ENCODE measurements at places on chromosomes 11 and 22. TPM values are rescaled to one million over a fixed set of nuclear protein-coding genes. Genes with fewer than 3 reads are reported as not detected.

The MALAT1 gene
- total RNA-seq: 11,800 TPM

DNA sequence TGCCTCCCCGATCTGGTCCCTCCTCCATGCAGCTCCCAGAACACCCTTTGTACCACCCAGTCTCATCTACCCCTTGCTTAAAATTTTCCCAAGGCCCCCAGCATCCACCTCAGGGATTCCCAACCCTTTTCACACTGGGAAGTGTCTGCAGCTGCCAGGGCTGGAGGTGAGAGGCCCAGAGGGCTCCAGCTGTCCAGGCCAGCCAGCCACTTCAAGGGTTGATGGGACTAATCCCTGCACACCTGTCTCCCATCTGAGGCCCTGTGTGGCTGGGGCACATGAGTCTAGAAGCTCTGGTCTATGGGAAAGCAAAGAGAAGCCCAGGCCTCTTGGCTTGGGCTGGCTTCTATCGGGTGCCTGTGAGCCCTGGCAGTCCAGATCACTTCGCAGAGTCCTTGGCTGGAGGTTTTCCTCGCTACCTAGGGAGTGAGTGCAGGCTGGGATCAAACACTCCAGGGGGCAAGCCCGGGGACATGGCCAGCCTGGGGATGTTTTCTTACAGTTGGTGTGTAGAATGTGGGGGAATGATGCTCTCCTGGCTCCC, 41.1 kb upstream of the TPBGL start:
- DNase-seq: no peak

The DUSP8 gene
- total RNA-seq: 5.6 TPM

DNA sequence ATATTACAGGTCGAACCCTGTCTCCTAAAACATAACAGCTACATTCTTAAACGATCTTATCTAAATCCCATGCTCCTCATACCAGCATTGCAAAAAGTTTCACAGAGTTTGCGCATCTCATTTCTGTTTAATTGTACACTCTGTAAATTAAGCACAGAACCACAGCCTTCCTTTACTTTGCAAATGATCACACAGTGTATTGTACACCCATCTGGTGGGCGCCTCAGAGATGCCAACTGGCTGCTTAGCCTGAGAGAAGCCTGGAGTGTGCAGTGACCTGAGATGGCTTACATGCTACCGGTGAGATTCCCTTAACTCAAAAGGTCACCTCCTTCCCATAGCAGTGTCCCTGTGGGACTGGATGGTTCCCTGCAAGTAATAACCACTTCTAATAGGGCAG, 1077.3 kb downstream of the OPCML start:
- no peak for DNase-seq

The OR8G1 gene
- not detected for total RNA-seq
